ENCODE measurements at places on chromosomes 13 and 19. TPM values are rescaled to one million over a fixed set of nuclear protein-coding genes. Genes with fewer than 3 reads are reported as not detected.

ZNF560 gene
- total RNA-seq, result 5.7 TPM

CYP2B6 gene
- not detected for total RNA-seq

IRGC gene
- total RNA-seq, result not detected

KLF5 gene
- 4.0 TPM for total RNA-seq

HSH2D gene
- not detected for total RNA-seq

STRN4 gene
- 157 TPM for total RNA-seq

PRX gene
- 2.5 TPM for total RNA-seq

RAB20 gene
- 1.2 TPM for total RNA-seq

PARP4 gene
- total RNA-seq, result 64.5 TPM

MEF2B gene
- total RNA-seq, result 2.9 TPM

DOCK9 gene
- total RNA-seq, result 4.5 TPM

C13orf42 gene
- not detected for total RNA-seq

ZNF574 gene
- 27.5 TPM for total RNA-seq

PBX4 gene
- 3.1 TPM for total RNA-seq

MYADM gene
- 53.2 TPM for total RNA-seq

- DNase-seq, result no peak
These were observed 40.6 kb upstream of the ZNF681 start for GRCh38 chr19:23799321-23799720.

DNA sequence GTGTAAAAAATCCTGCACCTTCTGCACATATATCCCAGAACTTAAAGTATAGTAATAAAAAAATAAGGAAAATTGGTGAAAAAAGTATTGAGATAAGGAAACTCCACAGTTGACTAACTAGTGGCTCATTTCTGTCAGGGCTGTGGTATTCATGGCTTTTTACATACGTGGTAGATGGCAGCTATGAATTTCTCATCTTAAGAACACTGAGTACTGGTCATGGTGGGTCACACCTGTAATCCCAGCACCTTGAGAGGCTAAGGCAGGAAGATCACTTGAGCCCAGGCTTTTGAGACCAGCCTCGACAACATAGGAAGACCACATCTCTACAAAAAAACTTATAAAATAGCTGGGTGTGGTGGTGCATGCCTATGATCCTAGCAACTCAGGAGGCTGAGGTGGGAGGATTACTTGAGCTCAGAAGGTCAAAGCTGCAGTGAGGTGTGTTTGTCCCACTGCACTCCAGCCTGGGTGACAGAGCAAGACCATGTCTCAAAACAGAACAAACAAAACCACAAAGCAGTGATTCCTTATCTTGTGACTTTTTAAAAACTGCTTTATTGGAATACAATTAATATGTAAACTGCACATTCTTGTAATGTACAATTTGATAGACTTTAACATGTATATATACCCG lies 16.8 kb downstream of the SLAIN1 start:
- DNase-seq, result no peak

DNA sequence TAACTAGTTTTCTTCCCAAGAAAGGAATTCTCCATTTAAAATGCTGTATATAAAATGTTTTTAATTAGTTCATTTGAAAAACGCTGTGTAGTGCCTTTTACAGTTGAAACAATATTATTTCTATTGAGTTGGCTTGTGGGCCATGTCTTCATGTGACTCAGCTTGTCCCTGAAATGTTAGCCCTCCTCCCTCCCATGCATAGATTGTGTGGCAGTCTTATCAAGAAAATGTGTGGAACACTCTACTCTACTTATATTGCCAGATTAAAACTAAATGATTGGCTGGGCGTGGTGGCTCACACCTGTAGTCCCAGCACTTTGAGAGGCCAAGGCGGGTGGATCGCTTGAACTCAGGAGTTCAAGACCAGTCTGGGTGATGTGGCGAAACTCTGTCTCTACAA lies 33.4 kb downstream of the TFDP1 start:
- DNase-seq, result no peak

GRCh38 chr19:49799798-49800376 lies 13.2 kb downstream of the FUZ start:
- DNase-seq, result no peak

DNA sequence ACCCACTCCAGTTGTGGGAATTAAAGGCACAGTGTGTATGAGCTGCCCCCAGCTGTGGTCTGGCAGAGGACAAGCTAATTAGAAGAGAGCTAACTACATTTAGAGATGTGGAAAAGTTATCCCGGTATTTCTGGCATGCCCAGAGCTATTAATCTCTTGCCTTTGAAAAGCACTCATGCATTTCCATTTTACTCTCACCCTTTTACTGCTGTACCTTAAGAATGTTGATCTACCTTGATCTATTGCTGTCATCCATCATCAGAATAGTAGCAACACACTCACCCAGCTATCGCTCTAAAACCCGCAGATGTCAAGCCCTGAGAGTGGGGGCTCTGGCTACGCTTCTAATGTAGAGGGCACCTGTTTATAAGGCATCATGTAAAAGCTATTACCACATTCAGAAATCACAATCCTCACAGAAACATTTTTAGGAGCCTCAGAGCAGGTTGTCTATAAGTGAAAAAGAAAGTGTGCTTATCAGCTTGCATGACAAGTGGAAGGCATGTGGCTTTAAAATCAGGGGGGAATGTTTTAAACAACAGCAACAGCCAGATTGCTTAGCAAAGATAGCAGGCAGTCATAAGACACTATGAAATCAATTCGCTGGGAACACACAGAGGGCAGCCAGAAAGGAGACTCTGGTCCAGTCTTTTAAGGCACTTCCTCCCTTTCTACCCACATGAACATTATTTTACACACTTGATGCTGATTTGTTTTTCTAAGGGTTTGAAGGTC lies 224.2 kb upstream of the IRS2 start:
- no peak for DNase-seq

GRCh38 chr13:46071590-46072249 lies 19.2 kb upstream of the ZC3H13 start:
- no peak for DNase-seq

DNA sequence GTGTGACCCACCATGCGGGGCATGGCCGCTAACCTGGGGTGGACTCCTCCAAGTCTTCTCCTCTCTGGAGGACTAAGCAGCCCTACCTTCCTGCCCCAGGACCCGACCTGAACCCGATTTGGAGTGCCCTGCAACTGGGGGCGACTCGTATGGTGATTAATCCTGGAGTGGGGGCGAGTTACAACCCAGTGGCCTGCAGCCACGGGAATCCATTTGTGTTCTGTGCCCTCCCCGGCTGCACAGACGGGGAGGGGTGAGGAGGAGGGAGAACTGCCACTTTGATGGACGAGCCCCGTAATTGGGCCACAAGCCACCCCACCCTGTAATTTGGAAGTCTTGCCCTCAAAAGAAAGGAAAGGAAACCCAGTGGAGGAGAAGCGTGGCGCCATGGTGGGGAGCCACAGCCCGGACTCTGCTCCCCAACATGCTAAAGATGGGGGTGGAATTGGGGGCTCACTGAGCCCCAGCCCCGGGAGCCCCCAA lies 18.0 kb downstream of the PRR36 start:
- DNase-seq, result no peak

GRCh38 chr19:16452325-16452724 lies 19.4 kb downstream of the EPS15L1 start:
- DNase-seq, result no peak

DNA sequence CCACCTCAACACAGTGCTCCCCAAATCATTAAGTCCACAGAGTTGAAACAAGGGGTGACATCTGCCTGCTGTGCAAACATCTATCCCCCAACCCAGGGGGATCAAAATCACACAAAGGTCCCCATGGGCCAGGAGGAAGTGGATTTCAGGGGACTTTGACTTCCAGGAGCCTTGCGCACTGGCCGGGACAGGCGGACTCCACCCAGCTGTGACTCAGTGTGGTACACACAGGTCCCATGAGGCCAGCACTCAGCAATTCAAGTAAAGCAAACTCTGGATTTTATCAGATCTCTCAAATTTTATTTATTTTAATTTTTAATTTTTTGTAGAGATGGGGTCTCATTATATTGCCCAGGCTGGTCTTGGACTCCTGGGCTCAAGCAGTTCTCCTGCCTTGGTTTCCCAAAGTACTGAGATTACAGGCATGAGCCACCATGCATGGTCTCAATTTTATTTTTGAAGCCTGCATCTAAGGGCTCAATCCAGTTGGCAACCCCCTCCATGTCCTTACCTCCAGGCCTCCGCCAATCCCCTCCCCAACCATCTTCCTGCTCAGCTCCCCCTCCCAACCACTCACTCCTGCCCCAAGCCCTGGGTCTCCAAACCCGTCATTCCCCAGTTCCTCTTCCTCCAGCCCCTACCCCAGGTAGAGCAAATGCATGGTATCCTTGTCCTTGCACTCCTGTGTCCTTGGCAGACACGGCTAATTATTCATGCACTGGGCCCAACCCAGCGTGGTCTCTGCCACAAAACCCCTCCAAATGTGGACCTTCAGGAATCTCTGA lies 18.2 kb downstream of the ARHGAP33 start:
- DNase-seq, result no peak

DNA sequence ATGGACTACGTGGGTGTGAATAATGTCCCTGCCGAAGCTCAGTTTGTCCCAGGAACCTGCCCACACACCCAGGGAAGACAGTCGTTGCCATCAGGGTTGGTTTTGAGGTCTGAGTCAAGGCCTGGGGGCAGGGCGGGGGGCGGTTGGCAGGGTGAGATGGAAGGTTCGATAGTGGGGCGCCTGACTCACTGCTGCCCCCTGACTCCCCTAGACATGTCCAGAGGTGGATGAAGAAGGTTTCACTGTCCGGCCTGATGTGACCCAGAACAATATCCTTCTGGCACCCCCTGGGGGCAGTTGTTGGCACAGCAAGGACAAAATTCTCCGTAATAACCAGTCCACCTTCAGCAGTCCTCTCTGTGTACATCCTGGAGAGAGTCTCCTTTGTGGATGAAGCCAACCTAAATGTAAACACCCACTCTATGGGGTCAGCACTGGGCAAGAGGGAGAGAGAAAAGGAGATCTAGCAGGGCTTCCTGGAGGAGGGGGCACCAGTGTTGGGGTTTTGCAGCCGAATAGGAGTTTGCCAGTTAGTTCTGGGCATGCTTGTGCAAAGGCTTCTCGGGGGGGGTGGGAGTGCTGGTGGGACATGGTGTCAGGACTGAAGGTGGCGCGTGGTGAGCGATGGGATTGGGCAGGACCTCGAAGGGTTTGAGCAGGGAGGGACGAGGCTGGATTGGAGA lies 19.6 kb upstream of the B3GNT3 start:
- no peak for DNase-seq

GRCh38 chr19:11534538-11534937 lies 4.1 kb upstream of the CNN1 start:
- DNase-seq, result no peak

DNA sequence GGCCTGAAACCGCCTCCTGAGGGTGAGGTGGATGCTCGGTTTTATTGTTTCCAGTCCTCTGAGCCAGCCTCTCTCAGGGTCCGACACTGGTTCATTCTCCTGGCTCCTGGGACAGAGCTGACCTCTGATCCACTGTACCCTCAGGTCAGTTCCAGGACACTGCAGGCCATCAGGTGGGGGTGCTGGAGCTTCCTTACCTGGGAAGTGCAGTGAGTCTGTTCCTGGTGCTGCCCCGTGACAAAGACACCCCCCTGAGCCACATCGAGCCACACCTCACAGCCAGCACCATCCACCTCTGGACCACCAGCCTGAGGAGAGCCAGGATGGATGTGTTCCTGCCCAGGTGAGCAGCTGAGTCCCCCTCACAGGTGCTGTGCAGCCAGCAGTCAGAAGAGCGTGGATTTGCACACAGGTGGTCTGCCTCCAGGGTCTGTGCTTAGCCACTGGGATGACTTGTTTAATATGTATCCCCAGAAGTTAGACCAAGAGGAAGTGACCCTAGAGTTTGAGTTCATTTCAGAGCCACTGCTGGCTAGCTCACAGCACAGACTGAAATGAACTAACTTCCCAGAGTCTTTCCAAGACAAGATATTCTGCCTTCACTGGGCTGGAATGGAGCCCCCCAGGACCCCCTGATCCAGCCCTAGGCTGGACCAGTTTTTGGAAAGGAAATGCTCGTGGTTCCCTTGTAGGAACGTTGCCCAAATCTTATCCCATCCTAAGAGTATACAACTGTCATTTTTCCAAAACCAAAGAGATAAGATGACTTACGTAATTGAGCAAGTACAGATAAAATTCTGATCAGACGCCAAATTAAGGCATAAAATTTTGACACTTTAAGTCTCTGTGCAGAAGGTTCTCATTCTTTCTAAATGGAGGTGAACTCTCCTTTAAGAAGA lies 8.8 kb downstream of the SERPINE3 start:
- no peak for DNase-seq

DNA sequence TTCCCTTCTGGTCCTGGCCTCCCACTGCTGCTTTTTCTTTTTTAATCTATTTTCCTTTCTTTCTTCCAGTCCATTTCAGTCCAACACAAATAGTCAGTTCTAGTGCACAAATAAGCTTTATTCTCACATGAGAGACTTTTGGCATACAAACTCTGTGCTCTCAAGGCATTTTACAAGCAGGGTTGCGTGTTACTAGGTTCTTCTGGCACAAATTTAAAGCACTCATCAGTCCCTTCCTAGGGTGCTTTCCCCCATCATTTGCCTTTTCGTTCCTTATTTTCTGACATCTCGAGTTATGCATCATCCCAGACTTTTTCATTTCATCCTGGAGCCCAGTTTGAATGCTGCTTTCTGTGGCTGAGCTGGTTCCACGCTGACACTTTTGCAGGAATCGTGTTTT lies 29.8 kb upstream of the IL17D start:
- DNase-seq, result no peak

GRCh38 chr19:32540621-32541020 lies 40.4 kb upstream of the PDCD5 start:
- no peak for DNase-seq

DNA sequence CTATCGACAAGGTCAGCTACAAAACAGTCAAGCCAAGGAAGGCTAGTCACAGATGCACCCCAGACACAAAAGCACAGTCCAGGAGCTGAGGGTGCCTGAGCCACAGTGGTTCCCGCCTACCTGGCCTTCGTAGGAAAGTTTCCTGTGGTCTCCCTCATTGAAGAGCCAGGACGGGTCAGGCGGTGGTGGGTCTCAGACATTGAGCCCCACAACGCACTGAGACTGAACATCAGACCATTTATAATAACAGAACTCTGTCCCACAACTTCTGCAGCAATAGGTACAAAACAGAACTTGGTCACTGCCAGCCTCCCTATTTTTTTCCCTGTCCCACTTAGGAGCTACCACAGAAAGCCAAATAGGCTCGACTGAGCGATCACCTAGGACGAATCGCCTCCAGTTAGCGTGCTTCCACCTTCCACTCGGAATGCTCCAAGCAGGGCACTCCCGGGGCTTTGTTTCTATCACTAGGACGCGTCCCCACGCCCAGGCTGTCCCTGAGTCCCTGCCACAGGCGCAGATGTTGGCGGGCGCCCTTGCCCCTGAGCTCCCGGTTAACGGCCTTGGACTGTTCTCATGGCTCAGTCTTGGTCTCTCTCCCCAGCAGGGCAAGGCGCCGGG lies 640 bp upstream of the ZNF544 start:
- DNase-seq, result no peak

DNA sequence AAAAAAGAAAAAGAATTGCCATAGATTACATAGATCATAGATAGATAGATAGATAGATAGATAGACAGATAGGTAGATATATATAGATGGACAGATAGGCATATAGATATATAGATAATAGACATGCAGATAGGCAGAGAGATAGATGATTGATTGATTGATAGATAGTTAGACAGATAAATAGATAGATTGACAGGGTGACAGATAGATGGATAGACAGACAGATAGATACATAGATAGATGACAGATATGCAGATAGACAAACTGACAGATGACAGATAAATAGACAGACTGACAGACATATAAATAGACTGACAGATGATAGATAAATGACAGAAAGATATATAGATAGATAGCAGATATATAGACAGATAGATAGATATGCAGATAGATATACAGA lies 474.0 kb downstream of the IRS2 start:
- DNase-seq, result no peak

GRCh38 chr19:38020311-38020710 lies 113.3 kb downstream of the SIPA1L3 start:
- DNase-seq, result no peak

- DNase-seq, result no peak
These were observed 194.4 kb downstream of the KCNRG start for GRCh38 chr13:50209631-50210030.

All from A673 (cell line).